Colonic mucosa (tissue), 4 donors: ENCODE measurements at places on chromosomes 5 and 9.
A peak's percentile ranks its signal among the peaks of the same experiment; 100 is the strongest.

DNA sequence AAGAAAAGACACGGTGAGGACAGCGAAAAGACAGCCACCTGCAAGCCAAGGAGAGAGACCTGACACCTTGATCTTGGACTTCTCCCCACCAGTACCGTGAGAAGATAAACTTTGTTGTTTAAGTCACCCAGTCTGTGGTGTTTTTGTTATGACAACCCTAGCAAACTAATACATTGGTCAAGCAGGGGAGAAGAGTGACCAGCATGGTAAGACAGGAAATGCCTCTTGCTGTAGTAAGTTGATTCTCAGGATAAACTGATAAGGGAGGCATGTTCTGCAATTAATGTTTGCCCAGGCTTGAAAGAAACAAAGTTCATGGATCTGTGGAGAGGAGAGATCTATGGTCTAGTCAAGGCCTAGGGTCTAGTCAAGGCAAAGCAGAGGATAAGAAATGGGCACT, 801.2 kb downstream of the MAT2B start:
- DNase-seq: no peak

GRCh38 chr5:22965960-22966359, 112.8 kb upstream of the CDH12 start:
- DNase-seq: no peak

DNA sequence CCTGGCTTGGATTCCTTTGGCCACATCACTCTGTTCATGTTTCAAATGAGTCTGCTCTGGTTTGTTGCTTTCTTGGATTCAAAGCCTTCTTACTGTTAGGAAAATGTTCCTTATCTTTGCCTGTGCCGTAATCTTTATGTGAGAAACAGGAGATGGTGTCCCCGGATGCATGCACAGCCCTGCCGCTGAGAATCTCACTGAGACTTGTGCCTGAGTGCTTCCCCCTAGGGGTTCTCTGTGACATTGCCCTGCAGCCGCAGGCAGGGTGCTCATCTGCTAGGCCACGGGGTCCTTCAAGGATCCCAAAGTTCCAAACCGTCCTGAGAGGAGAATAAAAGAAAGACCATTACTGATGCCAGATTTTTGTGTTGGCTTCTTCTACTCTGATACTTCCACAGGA, 81.4 kb upstream of the ANKRD55 start:
- no peak for DNase-seq

GRCh38 chr5:73031839-73032238, 76.0 kb downstream of the FCHO2 start:
- no peak for DNase-seq

GRCh38 chr9:93958121-93958818, 3.1 kb upstream of the BARX1 start:
- DNase-seq: no peak

- DNase-seq: peak; percentile 23
These were observed 147.8 kb downstream of the TMEM38B start for GRCh38 chr9:105842023-105842644.

DNA sequence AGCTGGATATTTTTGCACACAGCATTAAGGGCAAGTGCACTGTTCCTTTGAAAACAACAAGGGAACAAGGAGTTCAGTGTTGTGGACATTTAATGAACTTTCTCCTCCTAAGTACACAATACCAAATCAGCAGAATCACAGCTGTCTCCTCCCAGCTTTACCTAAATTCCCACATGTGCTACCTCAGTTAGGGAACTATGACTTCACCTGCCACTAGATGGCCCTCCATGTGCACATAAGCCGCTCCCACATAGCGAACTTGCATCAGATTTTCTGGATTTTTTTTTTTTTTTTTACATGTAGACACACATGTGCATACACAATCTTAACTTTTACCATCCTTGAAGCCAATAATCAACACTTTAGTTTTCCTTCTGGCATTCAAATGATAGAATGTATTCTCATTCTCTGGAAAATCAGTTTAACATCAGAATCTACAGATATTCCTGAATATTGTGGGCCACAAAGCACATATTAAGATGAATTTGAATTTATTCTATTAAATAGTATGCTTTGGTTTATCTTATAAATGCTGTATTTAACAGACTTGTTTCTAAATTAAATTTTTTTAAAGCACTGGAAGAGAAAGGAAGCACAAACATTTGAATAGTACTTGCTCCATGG, 123.6 kb downstream of the PALM2AKAP2 start:
- DNase-seq: peak; percentile 76

DNA sequence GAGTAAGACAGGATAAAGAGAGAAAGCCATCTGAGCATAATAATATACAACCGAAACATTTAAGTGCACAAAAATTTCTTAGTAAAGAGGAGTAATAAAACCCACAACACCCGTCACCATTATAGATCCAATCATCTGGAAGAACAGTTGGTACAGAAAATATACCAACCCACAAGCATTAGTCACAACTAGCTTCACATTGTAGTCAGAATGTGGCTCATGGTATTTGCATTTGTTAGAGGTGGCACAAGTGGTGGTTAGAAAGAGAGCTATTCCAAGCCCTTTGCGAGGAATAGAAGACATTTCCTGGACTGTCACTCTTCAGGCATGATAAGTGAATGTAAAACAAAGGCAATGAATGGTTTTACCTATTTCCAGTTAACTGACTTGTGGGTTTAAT, 677.5 kb upstream of the ST8SIA4 start:
- no peak for DNase-seq

GRCh38 chr5:91651704-91652103, 268.6 kb upstream of the ARRDC3 start:
- DNase-seq: no peak

- DNase-seq: no peak
These were observed 394.0 kb upstream of the BRINP1 start for GRCh38 chr9:119763260-119763659.

DNA sequence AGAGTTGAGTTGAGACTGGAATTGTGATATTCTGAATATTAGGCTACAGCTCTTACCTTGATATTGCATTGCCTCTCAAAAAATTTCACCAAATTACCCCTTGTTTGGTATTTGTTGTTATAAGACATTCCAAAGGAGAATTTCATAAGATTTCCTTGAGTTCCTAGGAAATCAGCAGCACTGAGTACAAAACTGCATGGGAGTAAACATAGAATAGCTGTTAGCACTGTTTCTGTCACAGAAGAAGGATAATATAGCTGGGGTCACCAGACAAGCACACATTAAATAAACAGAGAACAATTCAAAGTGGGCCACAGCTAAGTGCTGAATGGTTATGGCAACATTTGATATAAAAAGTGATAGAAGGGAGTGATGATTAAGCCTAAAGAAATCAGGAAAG, 724.3 kb downstream of the PRELID2 start:
- no peak for DNase-seq

- no peak for DNase-seq
These were observed 53.7 kb downstream of the SPATA31C2 start for GRCh38 chr9:88084357-88085183.

- no peak for DNase-seq
These were observed 547.0 kb upstream of the COX7C start for GRCh38 chr5:86070719-86071118.

- DNase-seq: no peak
These were observed 363.5 kb downstream of the CDH9 start for GRCh38 chr5:26674846-26675245.

DNA sequence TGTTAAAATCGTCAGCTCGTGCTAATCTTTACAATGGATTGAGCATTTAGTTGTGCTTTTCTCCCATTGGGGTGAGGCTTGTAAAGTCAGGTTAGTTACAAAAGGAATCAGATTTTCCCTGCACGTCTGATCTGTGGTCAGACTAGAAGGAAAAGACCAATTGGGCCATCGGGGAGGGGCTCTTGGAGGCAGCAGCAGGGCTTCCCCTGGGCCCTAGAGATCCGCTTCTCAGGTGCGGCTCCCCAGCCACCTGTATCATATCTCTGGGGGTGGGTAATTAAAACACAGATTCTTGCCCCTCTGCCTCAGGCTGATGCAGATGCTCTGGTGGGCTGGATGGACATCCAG, 200.3 kb downstream of the HSPA4 start:
- DNase-seq: no peak

GRCh38 chr5:26339576-26339975, 698.8 kb downstream of the CDH9 start:
- no peak for DNase-seq

DNA sequence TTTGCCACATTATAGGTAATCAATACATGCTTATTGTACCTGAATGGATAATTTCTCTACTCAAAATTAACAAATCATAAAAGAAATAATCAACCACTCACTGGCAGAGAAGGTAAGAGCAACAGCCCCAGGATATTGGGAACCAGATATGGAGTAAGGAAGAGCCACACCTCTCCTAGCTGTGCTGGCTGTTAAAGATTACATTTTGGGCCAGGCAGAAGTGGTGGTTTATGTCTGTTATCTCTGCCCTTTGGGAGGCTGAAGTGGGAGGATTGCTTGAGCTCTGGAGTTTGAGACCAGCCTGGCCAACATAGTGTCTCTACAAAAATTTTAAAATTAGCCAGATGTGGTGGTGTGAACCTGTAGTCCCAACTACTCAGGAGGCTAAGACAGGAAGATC, 56.4 kb downstream of the BHMT start:
- no peak for DNase-seq

GRCh38 chr5:76363352-76364225, 39.5 kb upstream of the IQGAP2 start:
- peak; percentile 84 for DNase-seq

- DNase-seq: no peak
These were observed 41.8 kb upstream of the PAM start for GRCh38 chr5:102713278-102713677.

GRCh38 chr5:41368158-41368557, 142.2 kb downstream of the PLCXD3 start:
- no peak for DNase-seq

- no peak for DNase-seq
These were observed 28.8 kb downstream of the NR3C1 start for GRCh38 chr5:143374496-143375217.

GRCh38 chr5:171986772-171987171, 19.7 kb downstream of the FBXW11 start:
- no peak for DNase-seq

DNA sequence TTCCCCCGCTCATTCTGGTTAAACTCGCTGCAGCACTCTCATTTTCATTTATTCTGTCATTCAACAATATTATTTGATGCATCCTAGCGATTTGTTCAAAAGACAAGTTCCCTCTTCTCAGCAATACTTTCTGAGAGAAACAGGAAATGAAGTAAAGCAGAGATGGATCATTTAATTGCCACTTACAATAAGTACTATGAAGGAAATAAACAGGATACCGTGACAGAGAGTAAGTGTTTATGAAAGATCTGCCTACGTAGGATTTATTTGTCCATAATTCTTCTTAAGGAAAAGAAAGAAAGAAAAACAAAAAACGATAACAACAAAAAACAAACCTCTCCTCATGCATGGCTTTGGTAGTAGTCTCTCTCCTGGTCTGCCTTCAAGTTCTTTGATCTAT, 406.8 kb upstream of the ZNF608 start:
- no peak for DNase-seq

DNA sequence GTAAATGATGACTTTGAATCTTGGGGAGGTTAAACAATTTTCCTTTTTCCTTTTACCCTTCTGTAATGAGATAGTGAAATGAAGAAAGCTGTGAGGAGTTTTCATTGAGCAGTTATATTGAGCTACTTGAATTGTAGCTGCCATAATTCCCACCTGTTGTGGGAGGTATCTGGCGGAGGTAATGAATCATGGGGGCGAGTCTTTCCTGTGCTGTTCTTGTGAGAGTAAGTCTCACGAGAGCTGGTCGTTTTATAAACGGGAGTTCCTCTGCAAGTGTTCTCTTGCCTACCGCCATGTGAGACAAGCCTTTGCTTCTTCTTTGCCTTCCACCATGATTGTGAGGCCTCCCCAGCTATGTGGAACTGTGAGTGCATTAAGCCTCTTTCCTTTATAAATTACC, 258.4 kb downstream of the FER start:
- DNase-seq: no peak

DNA sequence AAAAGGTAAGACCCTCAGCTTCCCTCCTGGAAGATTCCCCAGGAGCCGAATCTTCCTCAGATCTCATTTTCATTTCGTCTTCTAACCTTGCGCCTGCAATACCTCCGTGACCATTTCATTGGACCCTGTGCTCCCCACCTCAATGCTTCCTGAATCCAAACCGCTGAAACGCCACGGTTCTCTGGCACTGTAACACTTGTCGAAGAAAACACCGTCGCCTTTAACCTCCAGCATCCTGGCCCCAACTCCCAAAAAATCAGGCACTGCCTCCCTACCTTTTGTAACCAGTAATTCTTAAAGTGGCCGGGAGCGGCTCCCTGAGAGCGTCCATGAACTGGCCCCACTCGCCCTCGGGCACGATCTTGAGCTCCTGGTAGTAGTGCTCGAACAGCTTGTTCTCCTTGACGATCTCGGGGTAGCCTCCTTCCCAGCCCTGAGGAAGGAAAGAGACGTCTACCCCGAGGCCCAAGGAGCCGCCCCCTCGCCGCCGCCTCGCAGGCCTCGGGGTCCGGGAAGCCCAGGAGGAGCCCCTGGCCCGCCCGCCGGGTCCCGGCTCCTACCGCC, 438 bp downstream of the NSUN2 start:
- no peak for DNase-seq

- DNase-seq: no peak
These were observed 155.1 kb upstream of the NR4A3 start for GRCh38 chr9:99666571-99666970.

DNA sequence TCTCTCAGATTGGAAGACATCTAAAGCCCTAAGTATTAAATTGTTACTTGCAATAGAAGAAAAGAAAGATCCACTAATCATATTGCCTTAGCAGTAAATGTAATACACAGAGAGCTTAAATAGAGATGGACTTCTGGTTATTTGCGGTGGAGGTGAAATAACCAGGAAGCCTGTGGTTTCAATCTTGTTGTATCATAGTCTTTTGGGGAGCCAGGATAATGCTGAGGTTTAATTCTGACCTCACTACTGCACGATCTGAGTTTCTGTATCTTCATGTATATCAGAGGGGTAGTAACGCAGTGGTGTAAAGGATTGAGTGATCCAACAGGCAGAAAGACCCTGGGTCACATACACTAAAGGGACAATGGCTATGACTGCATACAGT, 71.7 kb downstream of the ANKRD55 start:
- no peak for DNase-seq

DNA sequence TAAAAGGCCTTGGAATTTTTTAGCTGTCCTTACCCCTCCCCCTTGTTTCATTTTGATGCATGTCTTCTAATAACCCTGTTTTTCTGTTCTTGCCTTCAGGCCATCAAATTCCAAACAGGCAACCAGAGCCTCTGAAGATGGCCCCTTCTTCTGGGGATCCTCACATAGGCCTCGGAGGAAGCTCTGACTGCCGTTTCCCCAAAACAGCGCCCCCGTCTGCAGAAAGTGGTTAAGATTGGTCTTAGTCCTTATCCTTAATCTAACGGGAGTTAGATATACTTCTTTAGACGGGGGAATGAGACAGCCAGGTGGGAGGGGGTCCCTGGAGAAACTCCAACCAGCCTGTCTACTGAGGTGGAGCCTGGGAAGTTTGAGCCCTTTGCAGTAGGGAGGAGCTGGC, 226.3 kb upstream of the ZNF608 start:
- no peak for DNase-seq

DNA sequence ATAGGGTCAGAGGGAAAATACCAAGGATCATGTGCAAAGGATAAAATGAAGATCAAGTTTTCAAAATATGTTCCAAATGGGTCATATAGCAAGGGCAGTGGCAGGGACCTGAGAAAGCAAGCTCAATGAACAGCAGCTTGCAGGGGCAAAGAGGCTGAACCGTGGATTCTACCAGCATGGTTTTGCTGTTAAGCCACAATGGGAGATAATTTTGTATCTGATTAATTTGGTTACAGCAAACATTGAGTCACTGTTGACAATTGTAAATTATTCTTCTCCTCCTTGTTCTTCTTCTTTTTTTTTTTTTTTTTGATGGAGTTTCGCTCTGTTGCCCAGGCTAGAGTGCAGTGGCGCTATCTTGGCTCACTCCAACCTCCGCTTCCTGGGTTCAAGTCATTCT, 18.4 kb upstream of the ERAP2 start:
- no peak for DNase-seq
